ENCODE measurements at places on chromosomes 3 and 15.

- DNase-seq, result no peak
Measured at GRCh38 chr15:48683991-48684765, 38.7 kb upstream of the FBN1 start.

- no peak for DNase-seq
Measured at GRCh38 chr15:71254491-71254890, 139.2 kb downstream of the THSD4 start.

- no peak for DNase-seq
Measured at GRCh38 chr3:48128774-48129173, 59.4 kb downstream of the CDC25A start.

DNA sequence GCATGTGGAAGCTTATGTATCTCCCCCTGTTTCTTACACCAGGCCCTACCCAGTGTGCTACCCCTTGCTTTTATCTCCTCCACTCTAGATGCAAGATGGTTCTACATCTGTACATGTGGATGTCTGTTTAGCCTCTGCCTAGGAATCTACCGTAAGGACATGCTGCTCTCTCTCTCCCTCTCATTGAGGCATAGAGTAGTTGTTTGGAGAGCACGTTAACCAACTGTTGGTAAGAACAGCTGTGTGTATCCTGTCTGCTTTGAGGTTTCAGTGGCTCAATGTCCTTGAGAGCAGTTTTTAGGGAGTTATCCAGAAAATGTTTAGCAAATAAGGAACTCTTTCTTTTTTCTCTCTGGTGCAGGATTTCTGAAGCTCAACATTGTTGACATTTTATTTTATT lies 152.8 kb downstream of the DNAJB8 start:
- DNase-seq, result peak; percentile 15

DNA sequence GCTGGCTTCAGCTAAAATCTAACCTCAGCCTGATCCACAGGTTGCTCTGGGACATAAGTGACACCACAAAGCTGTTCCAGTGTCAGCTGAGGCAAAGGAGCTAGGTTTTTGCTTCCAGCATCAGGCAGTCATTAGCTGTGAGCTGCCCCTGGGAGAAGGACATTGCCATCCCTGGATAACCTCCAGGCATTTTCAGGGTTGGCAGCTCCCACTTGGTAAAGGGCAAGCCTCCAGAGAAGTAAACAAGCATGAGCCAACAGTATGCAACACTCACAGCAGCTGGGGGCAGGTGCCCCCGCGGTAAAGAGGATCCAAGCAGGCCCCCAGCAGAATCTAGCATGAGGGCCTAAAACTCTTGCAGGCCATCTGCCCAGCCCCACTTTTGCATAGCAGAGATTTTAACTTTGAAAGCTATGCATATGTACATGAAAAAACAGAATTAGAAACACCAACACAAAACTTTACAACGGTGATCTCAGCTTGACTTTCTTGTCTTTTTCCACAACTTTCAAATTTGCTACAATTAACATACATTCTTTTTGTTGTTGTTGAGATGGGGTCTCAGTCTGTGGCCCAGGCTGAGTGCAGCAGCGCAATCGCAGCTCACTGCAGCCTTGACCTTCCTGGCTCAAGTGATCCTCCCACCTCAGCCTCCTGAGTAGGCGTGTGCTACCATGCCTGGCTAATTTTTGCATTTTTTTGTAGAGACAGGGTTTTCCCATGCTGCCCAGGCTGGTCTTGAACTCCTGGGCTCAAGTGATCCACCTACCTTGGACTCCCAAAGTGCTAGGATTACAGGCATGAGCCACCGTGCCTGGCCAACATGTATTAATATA lies 83.8 kb upstream of the TPM1 start:
- no peak for DNase-seq

Measured in ecto neural progenitor cell (in vitro differentiated cells).